Activated effector memory CD4-positive, alpha-beta T cell treated with Interleukin-2 at 50 U/mL for 16 hours (primary cell): ENCODE measurements at places on chromosomes 11 and 22.

GRCh38 chr11:95111923-95112540, 22.4 kb downstream of the ENDOD1 start:
- no peak for DNase-seq

DNA sequence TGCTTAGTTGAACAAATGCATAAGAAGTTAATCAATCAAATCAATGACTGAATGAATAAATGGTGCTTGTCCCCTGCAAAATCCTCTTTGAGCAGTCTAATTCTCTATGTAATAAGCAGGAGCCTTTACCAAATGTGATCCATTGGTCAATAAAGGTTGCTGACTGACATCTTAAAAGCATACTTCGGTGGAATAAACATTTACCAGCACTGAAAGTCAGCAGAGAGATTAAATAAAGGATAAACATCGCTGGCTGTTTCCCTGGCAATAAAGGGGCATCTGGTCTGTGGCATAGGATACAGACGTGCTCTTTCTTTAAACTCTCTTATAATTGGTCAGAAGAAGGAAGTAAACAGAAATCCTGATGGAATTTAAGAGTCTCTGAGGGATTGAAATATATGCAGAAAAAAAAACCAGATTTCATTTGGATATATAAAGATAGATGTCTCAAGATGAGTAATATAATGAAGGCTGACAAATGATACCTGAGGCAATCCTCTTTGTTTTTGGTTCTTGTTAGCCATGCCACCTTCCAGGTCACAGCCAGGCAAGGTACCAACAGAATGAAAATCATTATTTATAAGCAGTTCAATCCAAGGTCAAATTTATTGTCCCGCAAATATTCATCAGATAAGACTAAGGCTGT, 578.4 kb upstream of the CCDC90B start:
- no peak for DNase-seq

GRCh38 chr11:94576306-94576705, 9.1 kb downstream of the PIWIL4 start:
- no peak for DNase-seq

GRCh38 chr22:24315367-24315966, 44.8 kb downstream of the SPECC1L start:
- no peak for DNase-seq

GRCh38 chr11:44681698-44682097, 45.1 kb upstream of the TSPAN18 start:
- no peak for DNase-seq

DNA sequence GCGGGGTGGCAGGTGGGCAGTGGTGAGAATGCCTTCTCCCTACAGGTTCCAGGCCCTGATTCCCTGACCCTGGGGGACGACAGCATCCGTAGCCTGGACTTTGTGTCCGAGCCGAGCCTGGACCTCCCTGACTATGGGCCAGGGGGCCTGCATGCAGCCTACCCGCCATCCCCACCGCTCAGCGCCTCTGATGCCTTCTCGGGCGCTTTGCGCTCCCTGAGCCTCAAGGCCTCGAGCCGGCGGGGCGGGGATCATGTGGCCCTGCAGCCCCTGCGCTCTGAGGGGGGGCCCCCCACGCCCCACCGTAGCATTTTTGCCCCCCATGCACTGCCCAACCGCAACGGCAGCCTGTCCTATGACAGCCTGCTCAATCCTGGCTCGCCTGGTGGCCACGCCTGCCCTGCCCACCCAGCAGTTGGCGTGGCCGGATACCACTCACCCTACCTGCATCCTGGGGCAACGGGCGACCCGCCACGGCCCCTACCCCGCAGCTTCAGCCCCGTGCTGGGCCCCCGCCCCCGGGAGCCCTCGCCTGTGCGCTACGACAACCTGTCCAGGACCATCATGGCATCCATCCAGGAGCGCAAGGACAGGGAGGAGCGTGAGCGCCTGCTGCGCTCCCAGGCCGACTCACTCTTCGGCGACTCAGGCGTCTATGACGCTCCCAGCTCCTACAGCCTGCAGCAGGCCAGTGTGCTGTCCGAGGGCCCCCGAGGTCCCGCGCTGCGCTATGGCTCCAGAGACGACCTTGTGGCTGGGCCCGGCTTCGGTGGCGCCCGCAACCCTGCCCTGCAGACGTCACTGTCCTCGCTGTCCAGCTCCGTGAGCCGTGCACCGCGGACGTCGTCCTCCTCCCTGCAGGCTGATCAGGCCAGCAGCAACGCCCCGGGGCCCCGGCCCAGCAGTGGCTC, 7.9 kb downstream of the CCDC188 start:
- no peak for DNase-seq

DNA sequence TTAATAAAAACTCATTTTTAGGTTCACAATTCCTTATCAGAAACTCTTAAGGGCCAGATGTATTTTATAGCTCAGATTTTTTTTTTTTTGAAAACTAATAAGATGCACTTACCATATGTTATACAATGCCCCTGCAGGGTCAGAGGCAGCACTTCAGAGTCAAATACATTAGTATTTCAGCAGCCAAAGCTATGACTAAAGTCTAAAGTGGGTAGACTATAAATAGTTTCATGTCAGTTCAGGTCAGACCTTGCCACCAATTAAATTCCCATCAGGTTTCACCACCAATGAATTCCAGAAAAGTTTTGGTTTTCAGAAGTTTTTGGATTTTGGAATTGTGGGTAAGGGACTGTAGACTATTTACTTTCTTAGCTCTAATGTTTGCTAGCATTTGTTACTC, 75.9 kb downstream of the FAM83F start:
- no peak for DNase-seq

DNA sequence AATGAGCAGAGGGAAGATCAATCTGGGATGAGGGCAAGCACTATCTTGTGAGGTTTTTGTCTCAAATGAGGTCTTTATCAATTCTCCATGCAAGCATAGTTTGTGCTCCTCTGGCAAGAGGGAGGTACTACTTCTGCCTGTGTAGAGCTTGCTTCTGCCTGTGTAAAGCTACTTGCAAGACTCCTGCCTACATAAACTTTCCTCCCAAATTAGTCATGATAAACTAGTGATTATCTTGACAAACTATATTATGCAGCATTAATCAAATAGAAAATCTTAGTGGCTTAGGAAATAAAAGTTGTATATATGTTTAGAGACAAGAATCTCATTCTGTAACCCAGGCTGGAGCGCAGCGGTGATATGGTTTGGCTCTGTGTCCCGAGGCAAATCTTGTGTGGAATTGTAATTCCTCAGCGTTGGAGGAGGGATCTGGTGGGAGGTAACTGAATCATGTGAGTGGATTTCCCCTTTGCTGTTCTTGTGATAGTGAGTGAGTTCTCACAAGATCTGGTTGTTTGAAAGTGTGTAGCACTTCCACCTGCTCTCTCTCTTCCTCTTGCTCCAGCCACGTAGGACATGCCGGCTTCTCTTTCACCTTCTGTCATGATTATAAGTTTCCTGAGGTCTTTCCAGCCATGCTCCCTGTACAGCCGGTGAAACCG, 8.0 kb upstream of the MMP10 start:
- no peak for DNase-seq

DNA sequence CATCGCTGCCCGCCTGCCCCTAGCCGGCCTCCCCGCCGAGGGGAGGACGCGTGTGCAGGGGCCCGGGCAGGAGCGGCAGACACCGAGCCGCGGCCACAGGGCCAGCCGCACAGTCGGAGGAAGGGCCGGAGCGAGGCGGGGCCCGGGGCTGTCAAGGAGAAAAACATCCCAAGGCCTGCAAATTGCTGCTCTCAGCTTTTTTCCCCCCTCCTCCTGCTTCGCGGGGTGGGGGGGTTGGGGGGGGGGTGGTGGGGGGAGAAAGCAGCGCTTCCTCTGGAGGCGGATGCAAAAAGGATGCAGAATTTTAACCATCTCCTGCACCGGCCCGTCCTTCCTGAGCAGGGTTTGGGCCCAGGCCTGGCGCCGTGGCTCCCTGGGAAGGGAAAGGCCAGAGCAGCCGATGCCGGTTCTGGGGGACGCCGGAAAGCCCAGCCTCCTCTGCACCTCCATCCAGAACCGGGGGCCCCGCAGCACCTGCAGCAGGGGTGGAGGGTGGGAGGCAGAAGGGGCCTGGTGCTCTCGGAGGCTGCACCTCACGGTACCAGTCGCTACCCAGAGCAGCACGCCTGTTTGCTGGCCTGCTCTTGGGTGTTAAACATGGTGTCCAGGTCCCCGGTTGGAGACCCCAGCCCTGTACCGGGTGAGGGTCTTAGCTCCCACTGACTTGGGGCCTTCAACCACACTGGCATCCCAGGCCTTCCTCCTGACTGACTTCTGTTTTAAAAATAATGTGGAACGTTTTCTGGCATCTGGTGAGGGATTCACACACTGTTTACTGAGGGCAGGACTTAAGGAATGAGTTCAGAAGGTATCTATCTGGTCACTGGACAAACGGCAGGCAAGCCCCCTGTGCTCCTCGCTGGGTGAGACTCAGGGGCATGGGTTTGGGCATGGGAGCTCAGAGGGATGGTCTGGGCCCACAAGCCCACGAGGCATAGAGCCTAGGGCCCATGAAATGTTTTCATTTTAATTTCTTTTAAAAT, 77.4 kb upstream of the WNT7B start:
- DNase-seq: peak; percentile 54

GRCh38 chr22:29816539-29816938, 21.5 kb downstream of the ASCC2 start:
- no peak for DNase-seq

DNA sequence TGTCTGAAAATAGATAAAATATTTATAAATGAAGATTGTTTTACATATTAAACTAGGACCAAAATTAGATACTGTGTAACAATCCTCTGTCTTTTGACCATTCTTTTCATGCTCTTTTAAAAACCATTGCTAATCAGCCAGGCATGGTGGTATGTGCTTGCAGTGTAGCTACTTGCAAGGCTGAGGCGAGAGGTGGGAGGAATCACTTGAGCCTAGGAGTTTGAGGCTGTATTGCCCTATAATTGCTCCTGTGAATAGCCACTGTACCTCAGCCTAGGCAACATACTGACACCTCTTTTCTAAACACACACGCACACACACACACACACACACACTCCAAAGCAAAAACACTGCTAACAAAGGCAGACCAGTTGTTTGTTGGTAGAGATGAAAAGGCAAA, 259.2 kb downstream of the JRKL start:
- DNase-seq: no peak

GRCh38 chr11:118000850-118001228, 14.6 kb downstream of the IL10RA start:
- DNase-seq: no peak

- DNase-seq: no peak
These were observed 16.6 kb downstream of the VPS37C start for GRCh38 chr11:61144511-61145179.

DNA sequence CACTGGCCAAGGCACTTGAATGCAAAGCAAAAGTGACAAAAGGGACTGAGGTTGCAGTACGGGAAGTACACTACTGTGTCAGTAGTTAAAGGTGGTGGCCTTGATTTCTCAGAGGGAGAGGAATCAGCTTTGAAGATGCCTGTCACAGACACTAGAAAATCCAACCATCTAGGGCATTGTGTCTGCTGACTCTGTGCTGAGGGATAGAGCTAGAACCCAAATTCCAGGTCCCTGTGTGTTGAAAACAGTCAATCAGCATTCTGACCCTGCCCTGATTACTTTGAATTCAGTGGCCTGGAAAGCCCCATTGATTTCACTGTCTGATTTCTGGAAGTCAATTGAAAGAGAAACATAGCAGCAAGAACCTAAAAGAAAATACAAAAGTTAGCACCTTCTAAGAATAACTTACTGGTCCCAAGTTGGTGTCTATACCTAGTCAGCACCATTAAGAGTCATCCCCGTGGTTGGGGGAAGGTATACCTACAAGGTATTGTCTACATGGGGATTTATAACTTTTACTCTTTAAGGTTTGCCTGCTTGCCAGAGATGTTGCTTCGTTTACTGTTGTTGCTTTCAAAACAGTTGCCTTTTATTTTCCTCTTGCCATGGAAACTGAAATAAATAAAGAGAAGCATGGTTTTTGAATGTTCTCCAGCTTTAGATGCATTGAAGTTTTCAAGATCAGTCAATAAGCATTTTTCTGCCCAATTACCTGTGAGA, 97.3 kb downstream of the PDHX start:
- no peak for DNase-seq

DNA sequence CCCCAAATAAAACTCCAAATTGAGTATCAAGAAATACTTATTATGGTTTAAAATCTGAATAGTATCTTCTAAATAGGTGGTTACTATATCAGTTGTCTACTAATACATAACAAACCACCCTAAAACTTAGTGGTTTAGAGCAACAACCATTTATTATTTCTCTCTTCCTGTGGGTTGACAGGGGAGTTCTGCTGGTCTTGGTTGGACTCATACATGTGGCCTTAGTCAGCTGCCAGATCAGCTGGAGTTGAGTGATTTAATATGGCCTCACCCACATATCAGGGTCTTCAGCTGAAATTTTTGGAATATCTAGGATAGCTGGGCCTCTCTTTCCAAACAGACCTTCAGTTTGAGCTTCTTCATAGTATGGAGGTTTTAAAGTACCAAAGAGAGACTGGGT, 34.5 kb downstream of the C11orf65 start:
- DNase-seq: no peak

- no peak for DNase-seq
These were observed 98.6 kb downstream of the TTC28 start for GRCh38 chr22:28581016-28581415.

GRCh38 chr22:49936018-49936972, 17.9 kb downstream of the CRELD2 start:
- peak; percentile 82 for DNase-seq

DNA sequence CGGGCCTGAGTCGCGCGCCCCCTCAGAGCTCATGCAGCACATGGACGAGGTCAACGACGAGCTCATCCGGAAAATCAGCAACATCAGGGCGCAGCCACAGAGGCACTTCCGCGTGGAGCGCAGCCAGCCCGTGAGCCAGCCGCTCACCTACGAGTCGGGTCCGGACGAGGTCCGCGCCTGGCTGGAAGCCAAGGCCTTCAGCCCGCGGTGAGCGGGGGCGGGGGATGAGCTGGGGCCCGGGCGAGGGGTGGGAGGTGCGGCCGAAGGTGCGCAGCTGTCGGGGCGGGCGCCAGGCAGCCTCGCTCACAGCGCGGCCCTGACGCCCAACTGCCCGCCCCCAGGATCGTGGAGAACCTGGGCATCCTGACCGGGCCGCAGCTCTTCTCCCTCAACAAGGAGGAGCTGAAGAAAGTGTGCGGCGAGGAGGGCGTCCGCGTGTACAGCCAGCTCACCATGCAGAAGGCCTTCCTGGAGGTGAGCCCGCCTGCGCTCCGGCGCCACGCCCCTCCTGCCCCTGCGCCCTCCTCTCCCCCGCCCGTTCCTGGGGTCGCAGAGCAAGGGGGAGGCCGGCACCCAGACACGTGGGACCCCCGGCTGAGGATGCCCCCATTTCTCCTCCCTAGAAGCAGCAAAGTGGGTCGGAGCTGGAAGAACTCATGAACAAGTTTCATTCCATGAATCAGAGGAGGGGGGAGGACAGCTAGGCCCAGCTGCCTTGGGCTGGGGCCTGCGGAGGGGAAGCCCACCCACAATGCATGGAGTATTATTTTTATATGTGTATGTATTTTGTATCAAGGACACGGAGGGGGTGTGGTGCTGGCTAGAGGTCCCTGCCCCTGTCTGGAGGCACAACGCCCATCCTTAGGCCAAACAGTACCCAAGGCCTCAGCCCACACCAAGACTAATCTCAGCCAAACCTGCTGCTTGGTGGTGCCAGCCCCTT, 20.5 kb downstream of the EPS8L2 start:
- peak; percentile 46 for DNase-seq

- DNase-seq: no peak
These were observed 28.8 kb downstream of the HIRA start for GRCh38 chr22:19402642-19403191.
